Activated T-cell treated with anti-CD3 and anti-CD28 coated beads, Interleukin-2, amount 50 U/mL, for 72 hours (primary cell): ENCODE measurements at places on chromosomes 12 and 14. TPM values are rescaled to one million over a fixed set of nuclear protein-coding genes. Genes with fewer than 3 reads are reported as not detected.

DNA sequence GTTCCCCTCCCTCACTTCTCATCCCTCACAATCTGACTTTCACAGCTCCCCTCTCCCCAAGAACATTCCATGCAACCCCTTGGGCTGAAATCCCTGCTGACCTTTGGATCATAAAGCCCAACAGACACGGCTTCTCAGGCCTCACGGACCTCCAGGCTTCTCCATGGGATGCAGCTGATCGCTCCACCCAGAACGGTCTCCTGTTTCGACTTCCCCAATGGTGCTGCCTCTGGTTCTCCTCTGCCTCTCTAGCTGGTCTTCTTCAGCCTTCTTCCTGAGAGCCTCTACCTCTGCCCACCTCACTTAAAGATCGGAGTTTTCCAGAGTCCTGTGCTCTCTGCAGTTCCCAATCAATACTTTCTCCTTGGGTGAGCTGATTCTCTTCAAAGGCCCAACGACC, 17.8 kb upstream of the PRMT8 start:
- no peak for DNase-seq

Gene IFNG-AS1
- not detected for total RNA-seq

Gene KRT6A
- total RNA-seq = not detected

- no peak for DNase-seq
Measured at GRCh38 chr12:67712011-67712410, 63.5 kb downstream of the DYRK2 start.

DNA sequence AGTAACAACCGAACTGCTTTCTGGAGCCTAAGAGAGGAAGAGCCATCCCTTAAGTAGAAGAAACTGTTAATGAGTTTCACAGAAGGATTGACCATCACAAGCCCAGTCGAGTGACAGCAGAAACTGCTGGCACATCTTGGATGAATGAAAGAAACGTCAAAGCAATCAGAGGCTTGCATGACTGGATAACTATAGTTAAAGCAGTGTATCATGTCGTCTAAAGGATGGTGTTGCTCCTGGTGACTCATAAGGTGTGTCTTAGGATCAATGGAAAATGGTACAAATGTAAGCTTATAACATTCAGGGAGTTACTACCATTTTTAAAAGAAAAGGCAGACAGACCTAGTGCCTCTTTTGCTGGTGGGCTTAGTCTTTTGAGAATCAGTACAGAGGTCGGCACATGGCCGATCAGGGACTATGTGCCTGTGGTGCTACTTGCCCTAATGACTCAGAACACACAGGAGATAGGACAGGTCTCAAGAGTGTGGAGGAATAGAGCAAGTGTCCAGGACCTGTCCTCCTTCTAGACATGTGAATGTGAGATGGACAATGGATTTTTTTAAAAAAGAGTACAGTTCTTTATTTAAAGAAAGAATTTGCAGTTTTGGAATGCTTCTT, 55.7 kb downstream of the TMX1 start:
- DNase-seq = no peak

Gene MYF6
- total RNA-seq = not detected

DNA sequence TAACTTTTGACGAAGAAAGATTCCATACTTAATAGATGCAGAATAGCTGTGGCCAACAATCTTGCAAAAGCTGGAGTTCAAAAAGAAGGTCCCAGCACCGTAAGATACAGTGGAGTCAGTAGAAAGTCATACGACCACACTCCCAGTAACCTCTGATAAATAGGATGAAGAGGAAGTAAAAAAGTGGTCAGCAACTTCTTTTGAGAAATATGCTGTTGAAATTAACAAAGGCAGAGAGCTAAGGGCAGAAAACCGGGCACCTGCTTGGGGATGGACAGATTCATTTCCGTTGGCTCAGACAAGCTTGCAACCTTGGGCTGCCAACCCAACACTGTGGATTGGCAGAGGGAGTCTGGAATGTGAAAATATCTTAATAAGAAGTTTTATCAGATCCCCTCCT, 40.0 kb downstream of the BTG1 start:
- no peak for DNase-seq

DNA sequence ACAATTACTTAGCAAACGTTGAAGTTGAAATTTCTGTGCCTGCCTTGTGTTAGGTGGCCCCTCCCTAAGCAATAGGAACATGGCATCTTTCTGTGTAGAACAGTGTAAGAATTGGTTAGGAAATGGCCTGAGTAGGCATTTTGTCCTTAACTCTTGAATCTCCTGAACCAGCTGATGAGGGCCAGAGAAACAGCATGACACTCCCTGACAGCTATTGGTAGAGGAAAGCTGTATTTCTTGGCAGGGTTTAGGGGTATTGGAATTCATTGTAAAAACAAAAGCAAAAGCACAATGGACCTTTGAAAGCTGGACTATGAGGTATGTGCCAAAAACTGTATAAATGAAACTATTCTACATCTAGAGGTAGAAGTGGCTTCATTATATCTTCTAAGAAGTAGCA, 40.6 kb upstream of the LRTM2 start:
- no peak for DNase-seq

- no peak for DNase-seq
Measured at GRCh38 chr12:50004696-50005095, 20.6 kb downstream of the RACGAP1 start.
